ENCODE measurements at places on chromosomes 2 and 18.

GRCh38 chr18:32368991-32369390 lies 101.7 kb downstream of the GAREM1 start:
- no peak for DNase-seq

- DNase-seq = no peak
These were observed 506.1 kb downstream of the PTPRM start for GRCh38 chr18:8073167-8073566.

- DNase-seq = no peak
These were observed 230.7 kb upstream of the CCDC68 start for GRCh38 chr18:55189972-55190371.

DNA sequence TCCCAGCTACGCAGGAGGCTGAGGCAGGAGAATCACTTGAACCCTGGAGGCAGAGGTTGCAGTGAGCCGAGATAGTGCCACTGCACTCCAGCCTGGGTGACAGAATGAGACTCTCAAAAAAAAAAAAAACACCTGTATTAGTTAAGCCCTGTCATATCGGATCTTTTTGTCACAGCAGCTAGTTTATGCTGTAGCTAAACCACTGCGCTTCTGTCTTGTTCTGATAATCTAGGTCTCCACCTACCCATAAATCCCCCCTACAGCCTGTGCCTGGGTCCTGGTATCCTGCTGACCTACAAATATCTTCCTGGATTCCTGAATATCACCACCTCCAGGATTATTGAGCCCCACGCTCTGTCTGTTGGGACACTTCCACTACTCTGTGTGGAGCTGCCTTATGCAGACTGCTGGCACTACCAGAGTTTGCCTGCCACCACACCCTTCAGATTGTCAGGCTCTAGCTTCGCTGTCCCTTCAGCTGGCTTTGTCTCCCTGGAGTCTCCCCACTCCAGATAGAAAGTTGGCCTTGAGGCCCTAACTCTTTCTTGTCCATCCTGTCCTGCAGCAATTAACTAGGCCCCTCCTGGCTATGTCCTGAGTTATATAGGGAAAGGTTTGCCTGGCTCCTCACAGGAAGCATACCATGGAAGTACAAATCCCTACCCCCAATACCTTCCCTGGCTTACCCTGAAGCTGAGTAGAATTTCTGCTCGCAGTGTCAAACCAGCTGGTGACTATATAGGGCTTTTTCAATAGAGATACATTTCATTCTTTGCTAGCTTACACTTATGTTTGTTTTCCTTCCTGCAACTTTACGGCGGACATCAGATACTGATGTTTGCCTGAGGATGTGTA lies 136.0 kb upstream of the SERTAD2 start:
- DNase-seq = no peak

DNA sequence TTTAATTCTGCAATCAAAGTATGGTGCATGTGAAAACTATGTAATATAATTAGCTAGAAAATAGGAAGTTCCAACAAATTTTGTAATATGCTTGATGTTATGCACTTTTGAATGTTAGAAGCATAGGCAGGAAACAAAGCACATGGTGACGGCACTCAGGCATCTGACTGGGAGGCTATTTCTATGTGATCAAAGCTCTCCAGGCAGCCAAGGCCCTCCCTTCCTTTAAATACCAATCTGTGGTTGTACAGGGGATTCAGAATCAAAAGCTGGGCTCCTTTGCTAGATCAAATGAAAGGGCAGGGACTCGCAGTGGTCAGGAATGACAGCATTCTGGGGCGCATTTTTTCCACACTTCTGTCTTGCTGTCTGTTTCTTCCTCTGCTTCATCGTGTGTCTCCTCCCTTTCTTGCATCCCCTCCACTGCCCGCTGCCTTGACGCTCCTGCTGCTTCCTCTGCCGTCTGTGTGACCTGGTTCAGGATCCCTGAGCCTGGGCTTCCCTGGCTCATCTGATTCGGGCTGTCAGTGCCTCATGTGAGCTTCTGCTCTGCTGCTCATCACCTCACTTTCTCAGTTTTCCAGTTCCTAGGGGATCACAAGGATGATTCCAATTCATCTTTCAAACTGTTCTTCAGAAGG lies 30.9 kb downstream of the TMEM182 start:
- DNase-seq = no peak

GRCh38 chr18:60147323-60147722 lies 225.3 kb downstream of the MC4R start:
- no peak for DNase-seq

GRCh38 chr18:57965246-57965645 lies 78.8 kb upstream of the NEDD4L start:
- DNase-seq = no peak

- DNase-seq = no peak
These were observed 79.8 kb upstream of the NOSTRIN start for GRCh38 chr2:168722592-168722991.

DNA sequence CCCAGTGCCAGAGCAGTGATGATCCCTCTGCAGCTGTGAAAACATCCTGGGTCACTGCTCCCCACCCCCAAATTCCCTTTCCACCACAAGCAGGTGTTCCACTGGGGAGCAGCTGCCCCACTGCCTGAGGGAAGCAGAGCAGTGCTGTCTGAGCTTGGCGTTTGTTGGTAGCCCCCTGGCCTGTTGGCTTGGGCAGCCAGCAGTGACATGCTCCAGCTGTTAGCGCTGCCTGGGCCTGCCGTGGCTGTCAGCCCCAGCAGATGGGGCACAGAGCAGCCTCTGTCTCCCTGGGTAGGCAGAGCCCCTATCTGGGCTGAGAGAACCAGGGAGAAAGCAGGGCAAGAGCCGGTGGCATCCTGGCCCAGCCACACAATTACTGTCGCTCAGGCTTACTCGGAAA lies 247.7 kb downstream of the GLI2 start:
- DNase-seq = peak; percentile 32

GRCh38 chr2:189860161-189860560 lies 75.9 kb downstream of the PMS1 start:
- no peak for DNase-seq

DNA sequence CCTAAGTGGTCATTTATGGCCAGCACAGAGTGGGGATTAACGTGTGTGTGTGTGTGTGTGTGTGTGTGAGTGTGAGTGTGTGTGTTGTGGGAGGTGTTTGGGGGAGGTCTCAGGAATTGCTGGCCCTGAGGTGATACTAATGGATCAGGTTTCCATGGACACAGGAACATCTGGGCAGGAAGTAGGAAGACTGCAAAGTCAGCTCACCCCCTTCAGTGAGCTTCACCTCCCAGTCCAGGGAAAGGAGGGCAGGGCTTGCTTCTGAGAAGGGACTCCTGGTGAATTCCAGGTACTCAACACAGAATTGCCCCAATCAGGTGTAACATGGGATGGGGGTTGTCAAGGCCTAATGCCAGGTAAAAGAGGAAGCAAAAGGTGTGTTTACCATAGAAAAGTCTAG lies 30.3 kb upstream of the IL1R1 start:
- no peak for DNase-seq

DNA sequence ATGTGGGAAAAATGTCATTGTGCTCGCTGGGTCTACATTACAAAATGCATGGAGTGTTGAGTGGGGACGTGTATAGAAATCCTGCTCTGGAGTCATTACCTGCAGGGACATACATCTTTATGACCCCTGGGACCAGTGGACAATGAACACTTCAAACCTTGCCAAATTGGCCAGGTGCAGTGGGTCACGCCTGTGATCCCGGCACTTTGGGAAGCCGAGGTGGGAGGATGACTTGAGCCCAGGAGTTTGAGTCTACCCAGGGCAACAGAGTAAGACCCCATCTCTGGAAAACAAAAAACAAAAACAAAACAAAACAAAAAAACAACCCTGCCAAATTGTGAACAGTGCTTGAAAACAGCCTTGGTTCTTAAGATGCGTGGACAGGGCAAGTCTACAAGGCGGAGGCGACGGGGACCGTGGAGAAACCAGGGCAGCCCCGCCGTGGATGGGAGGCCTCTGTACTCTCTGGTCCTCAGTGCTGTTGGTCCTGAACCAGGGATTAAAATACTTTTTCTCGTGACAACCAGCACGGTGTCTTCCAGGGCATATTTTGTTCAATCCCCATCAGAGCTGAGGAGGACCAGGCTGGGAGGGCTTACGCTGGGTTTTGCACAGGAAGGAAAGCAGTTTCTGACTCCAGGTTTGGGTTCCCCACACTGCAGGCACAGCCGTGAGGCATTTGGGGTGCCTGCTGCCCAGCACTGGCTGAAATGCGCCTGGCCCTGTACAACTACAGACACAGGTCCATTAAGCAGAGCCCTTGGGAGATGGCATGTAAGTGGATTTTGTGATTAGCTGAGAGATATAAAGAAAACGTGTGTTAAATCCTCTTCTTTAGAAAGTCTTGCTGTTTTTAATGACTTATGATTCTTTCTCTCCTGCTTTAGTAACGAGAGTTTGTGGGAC lies 13.7 kb downstream of the COLEC11 start:
- no peak for DNase-seq

All from NCI-H510A (cell line).